ENCODE measurements at places on chromosomes 5 and 9.
A peak's percentile ranks its signal among the peaks of the same experiment; 100 is the strongest.

GRCh38 chr5:79932510-79933504 is 58.3 kb downstream of the MTX3 start:
- peak; percentile 50 for DNase-seq

GRCh38 chr9:133067813-133068212 is 6.0 kb downstream of the CEL start:
- DNase-seq, result no peak

GRCh38 chr9:109270971-109271925 is 49.6 kb downstream of the EPB41L4B start:
- DNase-seq, result no peak

DNA sequence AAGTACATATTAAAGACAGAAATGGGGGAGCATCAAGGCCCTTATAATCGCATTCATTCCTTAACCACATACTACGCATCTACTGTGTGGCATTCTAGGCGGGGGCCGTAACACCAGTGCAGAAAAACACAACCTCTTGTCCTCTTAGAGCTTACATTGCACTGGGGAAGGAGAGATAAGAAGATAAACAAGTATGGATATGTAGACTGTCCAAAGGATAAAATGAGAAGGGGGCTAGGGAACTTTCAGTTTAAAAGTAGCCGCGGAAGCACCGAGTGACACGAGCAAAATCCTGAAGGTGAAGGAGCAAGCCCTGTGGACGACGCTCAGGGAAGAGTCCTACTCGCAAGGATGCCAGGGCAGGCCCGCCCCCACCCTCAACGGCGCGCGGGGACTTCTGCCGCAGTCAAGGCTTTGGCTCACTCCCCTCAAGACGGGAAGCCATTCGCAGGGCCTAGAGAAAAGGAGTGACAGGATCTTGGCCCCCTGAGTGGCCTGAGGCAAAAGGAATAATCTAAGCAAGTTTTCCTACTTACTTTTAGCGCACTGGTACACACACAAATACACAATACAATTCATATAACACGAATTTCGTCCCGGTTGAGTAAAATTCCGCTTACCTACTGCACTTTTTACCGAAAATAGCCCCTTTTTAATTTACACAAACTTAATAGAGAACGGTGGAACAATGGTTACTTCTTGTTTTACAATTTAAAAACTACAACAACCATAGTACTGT is 1.3 kb upstream of the NIPBL start:
- peak; percentile 24 for DNase-seq

DNA sequence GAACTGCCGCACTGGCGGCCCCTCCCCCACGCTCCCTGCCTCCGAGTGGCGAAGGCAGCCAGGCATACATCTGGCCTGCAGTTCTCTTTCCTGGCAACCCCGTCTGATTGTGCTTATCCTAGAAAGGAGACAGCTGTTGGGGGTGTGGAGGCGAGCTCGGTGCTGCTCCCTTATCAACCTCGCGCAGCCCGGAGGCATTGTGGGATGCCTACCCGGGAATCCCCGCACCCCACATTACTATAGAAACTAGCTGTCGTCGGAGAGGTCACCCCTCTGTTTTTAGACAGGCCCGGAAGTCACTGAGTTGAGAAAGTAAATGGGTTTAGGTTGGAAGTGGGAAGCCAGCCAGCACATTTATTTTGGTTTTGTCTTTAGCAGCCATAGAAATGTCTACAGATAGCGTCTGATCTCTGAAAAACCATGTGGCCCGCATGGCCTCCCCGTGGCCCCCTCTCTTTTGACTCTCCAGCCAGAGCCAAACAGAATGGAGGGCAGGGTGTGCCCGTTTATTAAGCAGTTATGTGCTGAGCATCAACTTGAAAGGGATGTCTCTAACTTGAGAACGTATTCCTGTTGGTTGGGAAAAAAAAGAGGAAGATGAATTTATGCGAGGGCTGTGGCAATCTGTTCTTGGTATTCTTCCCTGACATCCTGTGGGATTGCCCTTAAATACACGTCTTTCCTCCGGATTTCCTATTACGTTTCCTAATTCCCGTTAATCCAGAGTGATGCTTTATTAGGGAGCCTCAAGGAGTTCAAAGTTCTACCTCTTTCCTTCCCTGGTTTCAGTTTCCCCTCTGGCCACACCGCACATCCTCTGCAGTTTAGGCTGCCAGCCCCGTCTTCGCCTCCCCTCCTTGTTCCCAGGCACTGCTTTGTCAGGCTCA is 3.9 kb downstream of the STC2 start:
- DNase-seq, result no peak

DNA sequence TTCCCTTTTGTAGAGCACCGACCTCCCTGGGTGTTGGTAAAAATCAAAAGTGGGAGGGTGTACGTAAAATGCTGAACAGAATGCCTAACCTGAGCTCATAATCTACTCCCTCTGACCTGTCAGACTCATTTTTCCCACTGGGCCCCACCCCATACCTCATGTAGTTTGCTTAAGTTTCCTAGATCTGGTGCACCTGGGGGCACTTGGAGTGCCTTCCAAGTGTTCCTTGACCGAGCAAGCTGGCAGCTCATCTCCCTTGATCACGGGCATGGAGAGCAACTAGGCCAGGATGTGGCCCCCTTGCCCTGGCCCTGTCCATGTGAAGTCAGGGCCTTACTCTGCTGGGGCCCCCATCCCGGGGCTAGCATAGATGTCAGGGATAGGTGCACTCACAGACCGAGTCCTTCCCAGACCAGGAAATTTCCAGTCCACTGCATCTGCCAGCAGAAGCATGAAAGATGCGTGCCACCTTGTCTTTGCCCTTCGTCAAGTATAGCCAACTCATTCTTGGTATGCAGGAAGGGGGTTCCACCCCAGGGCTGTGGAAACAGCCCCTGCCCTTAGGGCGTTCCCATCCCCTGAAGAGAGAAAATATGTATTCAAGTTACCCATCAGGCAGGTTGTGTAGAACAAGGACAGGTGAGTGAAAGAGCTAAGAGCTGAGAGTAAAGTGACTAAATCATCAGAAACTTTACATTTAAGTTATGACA is 41.9 kb downstream of the SLC22A5 start:
- no peak for DNase-seq

Measured in T-helper 2 cell (primary cell).